Stimulated activated CD8-positive, alpha-beta memory T cell treated with anti-CD3 and anti-CD28 coated beads, Interleukin-4, amount 100 ng/mL, for 1 hour (primary cell): ENCODE measurements at places on chromosomes 4 and X.

DNA sequence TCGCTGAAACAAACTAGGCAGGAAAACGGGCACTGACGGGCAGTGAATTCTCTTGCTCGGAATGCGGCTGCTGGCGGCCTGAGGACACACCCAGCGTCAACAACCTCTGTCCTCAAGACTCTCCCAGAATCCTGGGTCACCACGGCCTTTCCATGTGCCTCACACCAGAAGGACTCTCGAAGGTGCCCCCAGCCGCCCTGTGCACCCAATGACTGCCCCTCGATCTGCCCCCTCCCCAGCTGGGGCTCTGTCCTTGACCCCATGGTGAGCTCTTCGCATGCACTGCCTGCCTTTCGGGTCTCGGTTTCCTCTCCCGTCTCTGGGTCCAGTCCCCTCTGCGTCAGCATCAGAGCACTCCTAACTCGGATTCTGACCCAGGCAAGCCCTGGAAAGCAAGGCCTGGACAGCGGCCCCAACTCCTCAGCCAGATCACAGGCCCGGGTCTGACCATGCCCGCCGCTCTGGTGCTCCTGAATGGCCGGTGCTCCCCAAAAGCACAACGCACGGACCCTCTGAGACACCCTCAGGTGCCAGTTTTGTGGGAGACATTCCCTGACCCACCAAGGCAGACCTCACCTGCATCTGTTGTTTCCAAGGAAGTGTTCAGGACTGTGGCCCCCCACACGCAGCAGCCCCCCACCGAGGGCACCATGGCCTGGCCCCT, 56.0 kb downstream of the ACOX3 start:
- no peak for DNase-seq

DNA sequence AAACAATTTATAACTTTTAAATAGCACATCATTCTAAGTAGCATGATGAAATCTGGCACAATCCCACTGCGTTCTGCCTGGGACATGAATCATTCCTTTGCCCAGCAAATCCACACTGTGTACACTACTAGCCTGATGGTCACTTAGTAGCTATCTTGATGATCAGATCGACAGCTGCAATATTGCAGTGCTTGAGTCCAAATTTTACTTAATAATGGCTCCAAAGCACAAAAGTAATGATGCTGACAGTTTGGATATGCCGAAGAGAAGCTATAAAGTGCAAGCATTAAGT, 86.6 kb upstream of the NPNT start:
- no peak for DNase-seq

DNA sequence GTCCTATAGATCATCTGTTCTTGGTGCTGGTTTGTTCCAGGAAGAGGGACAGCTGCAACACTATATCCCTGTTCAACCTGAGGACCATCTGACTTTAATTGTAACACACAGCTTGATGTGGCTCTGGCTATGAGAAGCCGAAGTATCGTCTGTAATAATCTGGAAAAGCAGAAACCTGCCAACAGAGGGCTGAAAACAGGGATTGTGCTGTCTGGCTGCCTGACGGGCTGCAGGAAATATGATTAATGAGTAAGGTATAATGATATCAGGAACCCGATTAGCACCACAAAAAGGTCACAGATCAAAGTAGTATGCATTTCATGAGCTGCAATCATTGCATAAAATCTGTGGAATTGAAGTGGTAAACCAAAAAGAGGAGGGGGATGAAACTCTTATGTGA, 170.4 kb upstream of the MAB21L2 start:
- DNase-seq: no peak

- DNase-seq: no peak
Observed at GRCh38 chrX:531611-531936, 99.0 kb upstream of the SHOX start.

DNA sequence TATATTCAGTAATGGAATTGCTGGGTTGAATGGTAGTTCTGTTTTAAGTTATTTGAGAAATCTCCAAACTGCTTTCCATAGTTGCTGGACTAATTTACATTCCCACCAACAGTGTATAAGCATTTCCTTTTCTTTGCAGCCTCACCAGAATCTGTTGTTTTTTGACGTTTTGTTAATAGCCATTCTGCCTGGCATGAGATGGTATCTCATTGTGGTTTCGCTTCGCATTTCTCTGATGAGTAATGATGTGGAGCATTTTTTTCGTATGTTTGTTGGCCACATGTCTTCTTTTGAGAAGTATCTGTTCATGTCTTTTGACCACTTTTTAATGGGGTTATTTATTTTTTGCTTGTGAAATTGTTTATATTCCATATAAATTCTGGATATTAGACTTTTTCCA, 13.6 kb upstream of the MAGED4B start:
- DNase-seq: no peak

GRCh38 chr4:1882850-1883271, 11.7 kb downstream of the NSD2 start:
- DNase-seq: no peak

- no peak for DNase-seq
Observed at GRCh38 chr4:19522966-19523365, 728.7 kb upstream of the SLIT2 start.

DNA sequence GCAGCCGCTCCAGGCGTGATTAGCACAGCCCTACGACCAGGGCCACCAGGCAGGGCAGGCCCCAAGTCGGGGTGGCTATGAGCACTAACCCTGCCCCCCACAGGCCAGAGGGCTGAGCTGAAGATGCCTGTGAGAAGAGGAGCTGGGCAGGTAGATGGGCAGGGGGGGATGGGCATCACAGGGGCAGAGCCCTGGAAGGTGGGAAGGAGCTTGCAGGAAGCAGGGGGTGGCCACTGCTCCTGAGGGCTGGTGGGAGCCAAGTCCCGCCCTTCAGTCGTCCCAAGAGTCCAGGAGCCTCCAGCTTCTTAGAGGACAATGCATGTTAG, 7.3 kb upstream of the MXD4 start:
- DNase-seq: no peak

DNA sequence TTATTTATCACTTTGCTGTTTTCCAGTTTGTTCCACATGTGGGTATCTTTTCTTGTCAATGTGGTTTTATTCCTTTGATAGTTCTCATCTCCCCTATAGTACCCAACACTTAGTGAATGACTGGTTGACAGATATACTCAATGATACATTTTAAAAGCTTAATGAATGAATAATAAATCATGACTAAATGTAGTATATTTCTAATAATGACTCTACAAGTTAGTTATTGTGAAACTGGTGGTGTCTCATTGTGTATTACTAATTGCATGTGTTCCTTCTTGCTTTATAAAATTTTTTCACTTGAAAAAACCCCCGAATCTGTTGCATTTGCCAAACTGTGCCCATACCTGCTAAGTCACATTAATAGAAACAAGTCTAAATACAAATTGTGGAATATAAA, 95.4 kb downstream of the MBNL3 start:
- DNase-seq: no peak

GRCh38 chr4:119302073-119302832, 19.7 kb downstream of the FABP2 start:
- DNase-seq: no peak

GRCh38 chr4:16573739-16574138, 324.7 kb downstream of the LDB2 start:
- no peak for DNase-seq

GRCh38 chrX:55794405-55794804, 76.9 kb downstream of the RRAGB start:
- no peak for DNase-seq
